Fibroblast of skin of abdomen (primary cell): ENCODE measurements at places on chromosomes 16 and 17.

DNA sequence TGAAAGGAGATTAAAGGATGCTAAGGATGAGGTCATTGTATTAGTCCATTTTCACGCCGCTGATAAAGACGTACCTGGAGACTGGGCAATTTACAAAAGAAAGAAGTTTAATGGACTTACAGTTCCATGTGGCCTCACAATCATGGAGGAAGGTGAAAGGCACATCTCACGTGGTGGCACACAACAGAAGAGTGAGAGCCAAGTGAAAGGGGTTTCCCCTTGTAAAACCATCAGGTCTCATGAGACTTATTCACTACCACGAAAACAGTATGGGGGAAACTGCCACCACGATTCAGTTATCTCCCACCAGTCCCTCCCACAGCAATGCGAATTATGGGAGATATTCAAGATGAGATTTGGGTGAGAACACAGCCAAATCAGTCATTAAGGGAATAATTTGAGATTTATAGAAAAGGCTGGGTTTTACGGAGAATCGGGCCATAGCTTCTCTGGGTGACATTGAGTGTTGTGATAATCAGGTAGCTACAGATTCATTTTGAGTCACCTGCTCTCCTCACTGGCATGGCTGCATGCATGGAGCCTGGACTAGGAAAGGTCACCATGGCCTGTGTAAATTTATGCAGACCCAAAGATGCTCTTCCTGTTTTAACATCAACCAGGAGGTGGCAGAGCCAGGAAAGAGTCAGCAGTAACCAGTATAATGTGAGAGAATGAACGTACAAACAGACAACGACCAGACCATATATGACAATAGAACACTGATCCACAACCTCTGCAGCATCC lies 40.5 kb upstream of the DYNLRB2 start:
- DNase-seq = no peak

DNA sequence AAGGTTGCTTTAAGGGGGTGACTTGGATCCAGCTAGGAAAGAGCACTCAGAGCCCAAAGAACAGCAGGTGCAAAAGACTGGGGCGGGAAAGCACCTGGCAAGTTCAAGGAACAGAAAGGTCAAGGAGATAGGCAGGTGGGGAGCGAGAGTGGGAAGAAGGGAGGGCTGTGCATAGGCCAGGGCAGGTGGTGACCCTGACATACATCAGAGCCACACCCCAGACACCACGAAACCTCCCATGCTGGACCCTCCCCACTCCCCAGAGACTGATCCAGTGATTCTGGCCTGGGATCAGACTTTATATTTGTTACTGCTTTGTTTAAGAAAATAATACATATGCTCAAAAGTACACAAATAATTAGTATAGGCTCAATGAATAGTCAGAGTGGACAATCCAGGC lies 48.5 kb upstream of the RBFOX3 start:
- DNase-seq = no peak

GRCh38 chr17:48856122-48856821 lies 25.4 kb downstream of the CALCOCO2 start:
- no peak for DNase-seq

- peak; percentile 76 for DNase-seq
Measured at GRCh38 chr17:64732336-64733006, 70.4 kb upstream of the SMURF2 start.

DNA sequence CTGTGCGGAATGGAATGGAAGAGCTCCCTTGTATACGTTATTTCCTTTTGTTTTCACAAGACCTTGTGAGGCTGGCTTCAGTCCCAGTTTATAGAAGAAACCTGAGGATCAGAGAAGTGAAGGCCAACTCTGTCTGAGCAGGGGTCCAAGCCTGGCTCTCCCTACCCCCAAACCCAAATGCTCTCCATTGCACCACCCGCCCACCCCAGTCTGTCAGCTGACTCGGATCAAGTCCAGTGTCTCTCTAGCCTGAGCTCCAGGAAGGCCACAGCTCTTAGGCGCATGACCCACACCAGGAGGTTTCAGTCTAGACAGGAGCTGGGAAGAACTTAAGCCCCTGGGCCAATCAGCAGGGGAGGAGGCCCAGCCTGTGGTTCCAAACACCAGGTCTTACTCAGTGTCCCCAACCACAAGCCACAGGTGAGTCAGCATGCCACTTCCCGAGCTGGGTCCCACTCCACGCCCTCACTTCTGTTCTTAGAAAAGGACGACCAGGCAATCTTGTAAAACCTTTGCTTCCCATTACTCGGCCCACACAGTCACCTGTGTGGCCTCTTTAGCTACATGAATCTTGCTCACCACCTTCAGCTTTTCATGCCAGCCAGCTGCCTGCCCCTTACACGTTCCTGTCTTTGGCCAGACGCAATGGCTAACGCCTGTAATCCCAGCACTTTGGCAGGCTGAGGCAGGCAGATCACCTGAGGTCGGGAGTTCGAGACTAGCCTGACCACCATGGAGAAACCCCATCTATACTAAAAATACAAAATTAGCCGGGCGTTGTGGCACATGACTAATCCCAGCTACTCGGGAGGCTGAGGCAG lies 27.8 kb downstream of the TK2 start:
- peak; percentile 72 for DNase-seq

GRCh38 chr16:21001262-21001661 lies 100.7 kb downstream of the LYRM1 start:
- peak; percentile 8 for DNase-seq

GRCh38 chr16:12539185-12539929 lies 264.3 kb downstream of the CPPED1 start:
- DNase-seq = peak; percentile 76

DNA sequence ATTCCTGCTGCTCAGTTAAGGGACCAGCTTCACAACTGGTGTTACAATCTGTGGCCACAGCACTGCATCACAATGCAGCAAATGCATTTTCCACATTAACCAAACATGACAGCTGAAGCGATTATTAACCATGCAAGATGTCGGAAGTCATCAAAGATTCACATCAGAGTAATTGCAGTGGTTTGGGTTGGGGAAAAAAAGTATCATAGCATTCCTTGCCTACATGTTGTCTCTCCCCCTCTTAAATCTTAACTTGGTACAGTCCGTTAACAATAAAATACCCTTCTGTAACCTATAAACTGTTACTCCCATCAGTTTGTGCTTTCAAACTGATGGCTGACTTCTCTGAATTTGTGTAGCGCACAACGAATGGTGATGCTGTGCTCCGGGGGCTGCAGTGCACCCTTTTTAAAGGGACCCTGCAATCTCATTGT lies 51.6 kb downstream of the NUP93 start:
- peak; percentile 49 for DNase-seq

GRCh38 chr16:68480084-68480995 lies 32.0 kb upstream of the SMPD3 start:
- no peak for DNase-seq

DNA sequence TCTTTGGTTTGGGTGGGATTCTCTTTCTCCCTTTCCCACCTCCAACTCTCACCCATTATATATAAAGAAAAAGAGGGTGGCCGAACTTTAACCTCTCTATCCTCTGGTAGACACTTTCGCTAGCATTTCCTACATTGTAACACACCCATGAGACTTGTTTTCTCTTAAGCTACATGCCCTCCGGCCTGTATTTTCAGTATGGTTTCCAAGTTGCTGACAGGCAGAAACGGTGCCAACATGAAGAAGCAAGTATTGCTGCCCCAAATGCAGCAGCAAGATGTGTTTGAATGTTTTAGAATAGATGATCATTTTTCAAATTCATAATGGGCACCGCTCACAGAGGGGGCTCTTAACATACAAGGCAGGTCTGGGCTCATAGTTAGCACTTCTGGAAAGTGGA lies 18.7 kb upstream of the CYB5B start:
- DNase-seq = no peak

- DNase-seq = no peak
Measured at GRCh38 chr16:7093511-7093910, 239.1 kb upstream of the RBFOX1 start.

- DNase-seq = no peak
Measured at GRCh38 chr16:3797473-3797872, 80.1 kb upstream of the TRAP1 start.

- no peak for DNase-seq
Measured at GRCh38 chr16:962901-963814, 7.6 kb downstream of the LMF1 start.

- DNase-seq = no peak
Measured at GRCh38 chr17:6800422-6801027, 24.5 kb downstream of the FBXO39 start.

GRCh38 chr17:42288803-42289610 lies 709 bp downstream of the STAT5A start:
- no peak for DNase-seq

DNA sequence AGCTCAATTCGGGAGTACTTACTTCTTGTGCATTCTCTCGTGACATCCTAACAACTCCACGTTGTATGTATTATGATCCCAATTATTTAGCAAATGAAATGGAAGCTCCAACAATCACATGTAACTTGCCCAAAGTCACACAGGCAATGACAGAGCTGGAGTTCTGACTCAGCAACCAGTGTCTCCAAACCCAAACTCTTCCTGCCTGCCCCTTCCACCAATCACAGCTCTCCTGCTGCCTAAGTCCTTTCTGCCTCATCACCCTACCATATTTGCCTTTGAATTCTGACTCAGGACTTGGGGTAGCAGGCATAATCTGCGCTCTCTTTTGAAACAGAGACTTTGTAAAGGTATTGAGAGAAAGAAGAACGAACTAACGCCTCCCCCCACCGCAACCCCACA lies 245.2 kb upstream of the MAF start:
- no peak for DNase-seq
